Stomach (tissue), 19 donors: ENCODE measurements at places on chromosomes 13 and 19.

DNA sequence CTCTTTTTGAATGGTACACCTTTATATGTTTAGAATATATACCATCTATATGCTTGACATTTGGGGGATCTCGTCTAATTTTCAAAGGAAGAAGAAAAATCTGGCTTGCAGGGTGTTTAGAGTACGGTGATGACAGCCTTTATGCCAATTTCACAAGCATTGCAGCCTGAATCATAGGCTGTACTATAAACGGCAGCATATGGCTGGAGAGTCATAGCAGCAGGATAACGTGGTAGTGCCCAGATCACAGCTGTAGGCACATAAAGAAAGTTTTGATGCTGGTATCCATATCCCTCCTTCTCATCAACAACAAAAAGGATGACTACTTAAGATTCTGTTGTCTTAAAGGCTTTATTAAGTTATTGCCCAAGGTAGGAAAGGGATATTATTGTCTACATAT lies 253.0 kb downstream of the PCDH9 start:
- no peak for DNase-seq

DNA sequence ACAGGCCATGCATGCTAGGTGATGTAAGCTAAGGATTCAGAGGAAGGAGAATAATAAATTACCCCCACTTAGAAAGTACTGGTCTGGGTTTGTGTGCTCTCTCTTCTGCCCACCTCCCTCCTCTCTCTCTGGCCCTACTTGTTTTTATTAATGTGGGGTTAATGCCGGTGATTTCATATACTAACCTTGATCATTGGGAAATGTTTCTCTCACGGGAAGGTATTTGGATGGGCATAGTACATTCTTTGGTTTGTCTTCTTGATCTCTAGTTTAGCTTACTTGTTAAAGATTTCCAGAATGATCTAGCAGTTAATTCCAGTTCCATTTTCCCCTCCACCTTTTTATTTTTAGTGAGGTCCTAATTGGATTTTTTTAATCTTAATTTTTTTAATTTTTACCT lies 24.6 kb downstream of the ARHGAP35 start:
- no peak for DNase-seq

DNA sequence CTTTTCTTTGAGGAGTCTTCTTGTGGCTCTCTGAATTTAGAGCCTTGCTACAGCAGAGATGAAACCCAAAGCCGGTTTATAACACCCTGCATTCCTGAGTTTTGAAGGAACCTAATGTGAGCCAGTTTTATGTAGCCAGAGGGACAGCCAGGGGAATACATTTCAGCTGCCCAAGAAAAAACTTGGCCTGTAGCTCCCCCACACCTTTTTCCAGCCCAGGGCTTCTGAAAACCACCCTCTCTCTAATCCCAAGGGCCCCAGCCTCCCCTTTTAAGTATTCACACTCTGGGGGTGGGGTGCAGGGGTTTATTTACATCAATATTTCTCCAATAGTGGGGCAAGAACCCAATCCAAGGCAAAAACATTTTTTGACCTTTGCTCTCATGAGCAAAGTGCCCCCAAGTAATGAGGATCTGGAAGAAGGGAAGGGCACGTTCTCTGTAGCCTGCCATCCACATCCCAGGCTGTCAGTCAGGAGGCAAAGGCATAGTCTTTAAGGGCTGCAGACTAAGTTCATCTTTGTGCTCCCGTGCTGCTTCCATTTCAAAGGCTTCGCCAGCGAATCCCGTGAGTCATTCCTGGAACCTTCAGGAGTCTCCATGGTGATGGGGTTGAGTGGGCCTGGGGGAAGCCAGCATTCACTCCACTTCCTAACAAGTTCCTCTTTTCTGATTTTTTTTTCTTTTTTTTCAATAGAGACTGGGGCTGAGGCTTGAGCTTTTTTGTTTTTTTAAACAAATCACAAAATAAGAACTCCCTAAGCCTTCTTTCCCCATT lies 33.2 kb upstream of the MEDAG start:
- peak; percentile 85 for DNase-seq

DNA sequence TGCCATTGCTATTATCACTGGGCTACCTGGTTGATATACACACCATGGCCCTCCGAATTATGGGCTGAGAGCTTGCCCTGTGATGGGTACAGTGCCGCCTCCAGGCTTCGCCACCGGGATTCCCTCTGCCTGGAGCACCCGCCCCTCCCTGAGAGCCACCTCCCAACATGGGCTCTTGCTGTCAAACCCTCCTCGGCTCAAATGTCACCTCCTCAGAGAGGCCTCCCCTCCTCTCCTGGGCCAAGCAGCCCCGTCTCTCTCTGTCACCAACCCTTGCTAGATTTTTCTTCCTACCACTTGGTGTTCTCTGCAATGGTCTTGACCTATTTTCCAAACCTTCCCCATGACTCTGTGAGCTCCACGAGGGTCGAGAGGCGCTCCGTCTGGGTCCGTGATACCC lies 12.2 kb upstream of the TLE2 start:
- DNase-seq, result no peak

- DNase-seq, result no peak
Measured at GRCh38 chr13:42356184-42356575, 84.2 kb downstream of the AKAP11 start.

- DNase-seq, result no peak
Measured at GRCh38 chr19:2027361-2027760, 11.8 kb upstream of the BTBD2 start.

DNA sequence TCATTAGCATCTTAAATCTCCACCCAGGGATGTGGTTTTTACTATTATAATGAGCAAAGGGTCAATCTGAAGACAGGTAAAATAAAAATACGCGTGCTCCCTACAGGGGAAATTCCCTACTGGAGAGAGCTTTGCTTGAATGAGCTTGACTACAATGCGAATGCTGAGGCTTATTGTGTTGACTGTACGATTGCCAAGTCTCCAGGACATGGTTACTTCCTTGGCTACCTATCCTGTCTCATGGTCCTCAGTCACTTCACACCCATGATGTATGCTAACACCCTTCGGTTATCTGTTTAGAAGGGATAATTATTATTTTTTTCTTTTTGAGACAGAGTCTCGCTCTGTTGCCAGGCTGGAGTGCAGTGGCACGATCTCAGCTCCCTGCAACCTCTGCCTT lies 61.7 kb downstream of the ZNF627 start:
- no peak for DNase-seq

DNA sequence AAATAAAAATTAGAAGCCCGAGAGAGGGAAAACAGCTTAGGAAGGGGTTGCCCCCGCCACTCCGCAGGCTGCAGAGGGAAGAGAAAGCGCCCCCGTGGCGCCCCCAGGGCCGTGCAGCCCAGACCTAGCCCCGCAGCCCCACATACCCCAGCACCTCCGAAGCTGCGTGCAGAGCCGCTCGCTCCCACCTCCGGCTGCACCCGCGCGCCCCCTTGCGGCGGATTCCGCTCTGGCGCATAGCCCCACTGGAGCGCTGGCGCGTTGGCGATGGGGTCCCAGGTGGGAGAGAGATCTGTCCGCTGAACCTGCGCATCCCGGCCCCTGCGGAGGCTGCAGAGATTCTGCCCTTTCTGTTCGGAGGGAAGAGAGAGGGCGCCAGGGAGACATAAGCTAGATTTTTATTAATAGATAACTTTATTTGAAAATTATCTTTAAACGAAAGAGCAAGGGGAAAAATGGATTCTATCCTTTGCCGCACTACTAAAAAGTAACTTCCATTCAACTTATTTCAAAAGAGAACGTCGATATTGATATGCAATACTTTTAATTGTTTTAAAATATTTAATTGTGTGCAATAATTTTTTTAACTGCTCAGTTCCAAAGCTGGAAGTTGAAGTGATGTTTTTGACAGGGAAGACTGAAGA lies 11.7 kb upstream of the CLN5 start:
- peak; percentile 84 for DNase-seq

- DNase-seq, result no peak
Measured at GRCh38 chr13:52652980-52653303, 306 bp downstream of the SUGT1 start.

- peak; percentile 78 for DNase-seq
Measured at GRCh38 chr19:38685666-38686529, 38.4 kb downstream of the ACTN4 start.

DNA sequence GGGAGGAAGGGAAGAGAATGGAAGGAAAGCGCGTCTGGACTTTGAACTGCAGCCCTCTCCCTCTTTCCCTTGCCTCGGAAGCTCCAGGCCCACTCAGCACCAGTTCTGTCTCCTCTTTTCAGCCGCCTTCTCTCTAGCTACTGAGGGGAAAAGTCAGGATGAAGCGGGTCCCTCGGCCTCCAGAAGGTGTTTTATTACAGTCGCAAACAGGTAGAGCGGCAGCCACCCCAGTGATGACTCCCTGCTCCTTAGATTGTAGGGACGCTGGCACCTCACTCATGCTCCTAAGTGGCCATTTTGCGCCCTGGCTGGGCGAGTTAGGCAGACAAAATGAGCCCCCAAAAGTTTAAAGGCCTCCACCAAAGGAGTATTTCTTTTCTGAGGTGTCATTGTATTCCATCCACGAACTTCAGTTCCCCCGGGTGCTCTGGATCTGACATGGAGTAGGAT lies 954 bp upstream of the STK24 start:
- no peak for DNase-seq

- no peak for DNase-seq
Measured at GRCh38 chr13:74324338-74324737, 190.1 kb upstream of the KLF12 start.

DNA sequence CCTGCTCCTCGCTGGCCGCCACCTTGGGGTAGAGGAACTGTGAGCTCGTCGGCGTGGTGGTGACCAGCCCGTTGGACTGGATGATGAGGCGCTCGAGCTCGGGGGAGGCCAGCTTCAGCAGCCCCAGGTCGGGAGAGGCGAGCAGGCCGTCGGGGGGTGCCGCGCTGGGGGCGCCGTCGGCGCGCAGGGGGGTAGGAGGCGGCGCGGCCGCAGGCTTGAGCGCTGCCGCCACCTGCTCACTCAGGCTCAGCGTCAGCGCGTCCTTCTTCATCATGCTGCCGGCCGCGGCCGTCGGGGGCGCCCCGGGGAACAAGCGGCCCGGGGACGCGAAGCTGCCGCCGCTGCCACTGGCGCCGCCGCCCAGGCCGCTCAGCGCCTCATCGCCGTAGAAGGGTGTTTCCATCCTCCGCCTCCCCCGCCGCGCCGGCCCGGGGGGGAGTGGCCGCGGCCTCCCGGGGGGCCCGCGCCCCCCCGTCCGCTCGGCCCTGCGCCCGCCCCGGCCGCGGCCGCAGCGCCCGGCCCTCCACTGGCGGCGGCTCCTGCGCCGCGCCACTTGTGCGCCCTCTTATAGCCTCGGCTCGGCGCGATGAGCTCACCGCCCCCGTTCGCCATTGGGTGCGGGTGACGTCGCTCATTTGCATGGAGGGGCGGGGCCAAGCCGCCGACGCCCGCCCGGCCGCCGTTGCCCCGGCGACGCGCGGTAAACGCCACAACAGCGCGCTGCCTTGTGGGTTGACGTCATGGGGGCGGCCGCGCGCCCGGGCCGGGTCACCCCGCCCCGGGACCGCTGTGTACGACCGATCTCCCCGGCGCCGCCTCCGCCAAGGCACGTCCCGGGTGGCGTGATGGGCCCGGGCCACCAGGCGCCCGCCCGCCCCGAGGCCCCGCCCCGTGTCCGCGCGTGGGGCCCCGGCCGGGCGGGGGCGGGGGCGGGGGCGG lies at the start of gene JUND:
Gene JUND, minus strand, starts transcription at position 541 of the 939 bp plus-strand sequence. Its CDS starts 138 bp downstream, at position 403.
- peak; percentile 100 for DNase-seq

- no peak for DNase-seq
Measured at GRCh38 chr13:111409413-111409812, 89.0 kb downstream of the TEX29 start.

DNA sequence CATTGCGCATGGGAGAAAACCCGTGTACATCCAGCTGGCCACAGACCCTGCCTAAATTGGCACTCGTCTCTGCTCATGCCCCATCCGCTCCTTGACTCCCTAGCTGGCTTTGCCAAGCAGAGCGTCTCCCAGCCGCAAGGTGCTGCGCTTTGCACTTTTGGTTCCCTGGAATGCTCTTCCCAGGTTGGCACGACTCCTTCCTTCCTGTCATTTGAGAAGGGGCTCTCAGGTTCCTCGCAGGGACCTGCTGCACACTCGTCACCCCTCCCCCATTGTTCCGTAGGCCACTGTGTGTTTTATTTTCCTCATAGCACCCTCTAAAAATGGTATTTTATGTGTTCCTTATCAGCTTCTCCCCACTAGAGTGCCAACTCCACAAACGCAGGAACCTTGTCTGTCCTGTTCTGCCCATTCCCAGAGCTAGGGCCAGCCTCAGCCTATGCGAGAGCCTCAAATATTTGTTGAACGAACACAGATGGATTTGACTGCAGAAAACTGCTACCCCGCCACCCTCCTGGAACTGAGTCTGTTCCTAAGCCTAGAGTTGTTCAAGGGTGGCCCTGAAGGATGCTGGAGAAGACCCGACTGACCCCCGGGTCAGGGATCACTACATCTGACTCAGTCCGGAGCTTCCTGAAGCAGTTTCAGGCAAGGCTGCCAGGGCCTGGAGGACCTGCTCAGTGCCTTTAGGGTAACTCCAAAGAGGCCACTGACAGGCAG lies 8.4 kb upstream of the CEBPA start:
- peak; percentile 80 for DNase-seq

DNA sequence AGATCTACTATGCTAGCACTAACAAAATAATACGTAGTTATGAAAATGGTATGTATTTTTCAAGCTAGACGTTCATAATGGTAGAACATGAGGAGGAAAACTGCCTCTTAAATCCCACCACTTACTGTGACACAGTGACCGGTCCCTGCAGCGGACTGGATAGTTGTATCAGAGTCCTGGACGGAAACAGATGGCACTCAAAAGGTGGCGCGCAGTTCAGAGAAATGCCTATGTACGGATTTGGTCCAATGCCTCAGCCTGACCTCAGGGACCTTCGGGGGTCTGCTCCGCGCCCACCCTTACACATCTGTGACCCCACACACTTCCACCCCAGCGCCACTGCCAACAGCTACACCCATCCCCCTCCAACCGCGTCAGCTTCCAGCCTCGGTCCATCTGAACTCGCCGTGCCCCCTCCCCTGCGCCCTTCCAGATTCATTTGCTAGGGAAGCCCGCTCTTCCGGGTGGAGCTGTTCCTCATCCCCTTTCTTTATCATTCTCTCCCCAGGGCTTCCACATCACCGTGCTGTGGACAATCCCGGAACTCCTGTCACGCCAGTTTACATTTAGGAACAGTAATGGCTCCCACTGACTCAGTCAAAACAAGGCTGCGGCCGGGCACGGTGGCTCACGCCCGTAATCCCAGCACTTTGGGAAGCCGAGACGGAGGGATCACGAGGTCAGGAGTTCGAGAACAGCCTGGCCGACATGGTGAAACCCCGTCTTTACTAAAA lies 792 bp upstream of the LENG8 start:
- peak; percentile 89 for DNase-seq

- no peak for DNase-seq
Measured at GRCh38 chr13:28129911-28130693, 8.2 kb upstream of the PAN3 start.

DNA sequence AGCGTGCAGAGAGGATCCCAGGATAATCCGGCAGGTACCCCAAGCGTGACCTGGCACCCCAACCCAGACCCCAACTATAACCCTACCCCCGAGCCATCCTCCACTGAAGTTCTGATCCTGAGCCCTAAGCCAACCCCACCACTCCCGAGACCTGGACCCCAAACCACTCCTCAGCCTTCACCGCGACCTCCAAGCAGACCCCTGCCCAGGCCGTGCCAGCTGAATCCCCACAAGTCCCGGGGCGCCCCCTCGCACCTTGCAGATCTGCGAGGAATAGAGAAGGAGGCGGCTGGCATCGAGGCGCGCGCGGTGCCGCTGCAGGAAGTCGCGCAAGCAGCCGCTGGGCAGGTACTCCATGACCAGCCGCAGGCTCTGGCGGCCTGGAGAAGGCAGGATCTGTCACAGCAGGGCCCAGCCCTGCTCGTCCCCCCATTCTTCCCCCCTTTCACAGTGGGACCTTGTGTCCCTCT lies 10.1 kb upstream of the INSL3 start:
- DNase-seq, result peak; percentile 27
